ENCODE measurements at places on chromosomes 4 and X.

- DNase-seq, result no peak
Observed at GRCh38 chrX:33726281-33727160, 405.6 kb downstream of the FAM47A start.

DNA sequence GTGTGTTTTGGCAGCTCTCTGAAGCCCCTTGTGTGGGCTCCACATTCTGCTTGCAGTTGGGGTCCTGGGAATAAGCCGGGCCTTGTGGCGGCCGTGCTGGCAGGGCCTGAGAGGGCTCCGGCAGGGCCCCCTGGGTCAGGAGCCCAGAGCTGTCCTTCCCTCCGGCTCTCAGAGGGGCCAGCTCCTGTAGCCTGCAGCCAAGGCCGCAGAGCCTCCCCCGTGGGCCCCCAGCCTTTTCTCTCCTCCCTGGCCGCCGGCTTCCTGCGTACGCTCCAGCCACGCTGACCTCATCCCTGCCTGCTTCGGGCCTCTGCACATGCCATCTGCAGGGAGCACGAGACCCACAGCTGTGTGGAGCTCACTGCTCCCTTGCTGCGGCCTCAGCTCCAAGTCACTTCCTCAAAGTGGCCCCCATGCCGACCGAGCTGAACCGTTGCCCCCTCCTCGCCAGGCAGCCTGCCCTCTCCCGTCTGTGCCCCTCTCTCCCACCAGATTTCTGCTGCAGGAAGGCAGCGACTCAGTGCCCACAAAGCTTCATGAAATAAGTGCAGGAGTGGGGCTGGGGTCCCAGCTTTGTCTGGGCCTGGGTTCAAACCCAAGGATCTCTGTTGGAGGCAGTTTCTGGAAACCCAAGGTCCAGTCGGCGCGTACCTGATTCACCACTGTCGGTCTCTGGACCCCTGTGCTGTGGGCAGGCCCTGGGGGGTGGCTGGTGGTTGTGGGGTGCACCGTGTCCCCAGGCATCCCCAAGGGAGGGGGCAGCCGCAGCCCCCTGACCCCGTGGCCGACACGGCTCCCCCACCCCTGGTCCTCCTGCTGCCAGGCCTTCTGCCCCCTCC is 57.1 kb upstream of the NKX1-1 start:
- no peak for DNase-seq

DNA sequence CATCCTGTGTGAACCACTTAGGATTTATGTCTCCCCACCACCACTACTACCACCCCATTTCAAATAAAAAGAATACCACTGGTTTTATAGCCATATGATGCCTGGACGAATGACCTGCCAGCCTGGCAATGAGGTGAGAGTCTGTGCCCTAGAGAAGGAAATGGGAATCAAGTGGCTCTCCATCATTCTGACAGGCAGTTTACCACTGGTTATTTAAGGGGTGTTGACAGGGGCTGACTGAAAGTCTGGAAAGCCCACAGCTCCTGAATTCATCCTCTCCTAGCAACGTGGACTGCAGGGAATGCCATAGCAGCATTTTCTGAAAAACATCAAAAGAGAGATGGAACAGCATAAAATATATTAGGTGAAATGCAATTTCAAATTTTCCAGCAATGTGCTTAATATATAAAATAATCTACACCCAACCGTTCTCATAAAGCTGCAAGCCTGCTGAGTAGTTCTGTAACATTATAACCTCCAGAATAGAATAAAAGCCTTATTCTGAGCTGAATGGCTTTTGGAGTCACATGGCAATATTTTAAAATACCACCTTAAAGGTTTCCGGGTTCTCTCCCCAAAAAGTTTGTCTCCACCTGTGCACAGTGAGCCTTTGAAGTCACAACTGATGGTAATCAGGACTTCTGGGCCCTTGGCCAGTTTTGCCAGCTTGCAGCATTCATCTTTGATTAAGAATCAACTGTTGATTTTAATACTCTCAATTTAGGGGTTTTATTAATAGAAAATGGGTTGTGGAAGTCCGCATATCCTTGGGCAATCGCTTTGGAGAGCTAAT is 121.5 kb downstream of the DCTD start:
- DNase-seq, result no peak

- no peak for DNase-seq
Observed at GRCh38 chr4:87239194-87239593, 18.8 kb upstream of the KLHL8 start.

DNA sequence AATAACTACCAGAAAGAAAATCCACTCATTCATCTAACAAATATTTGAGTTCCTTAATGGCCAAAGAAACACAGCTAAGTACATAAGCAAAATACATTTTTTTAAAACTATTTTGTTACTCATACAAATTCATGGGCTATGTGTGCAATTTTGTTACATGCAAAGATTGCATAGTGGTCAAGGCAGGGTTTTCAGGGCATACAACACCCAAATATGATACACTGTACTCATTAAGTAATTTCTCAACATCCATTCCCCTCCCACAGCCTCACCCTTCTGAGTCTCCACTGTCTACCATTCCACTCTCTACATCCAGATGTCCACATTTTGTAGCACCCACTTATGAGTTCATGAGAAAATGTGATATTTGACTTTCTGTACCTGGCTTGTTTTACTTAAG is 58.2 kb downstream of the BRWD3 start:
- no peak for DNase-seq

- no peak for DNase-seq
Observed at GRCh38 chrX:100994352-100995281, 25.1 kb downstream of the ARL13A start.

- DNase-seq, result no peak
Observed at GRCh38 chr4:25861280-25861950, 1.4 kb downstream of the SEL1L3 start.

- DNase-seq, result no peak
Observed at GRCh38 chr4:67576538-67576937, 18.0 kb downstream of the STAP1 start.

GRCh38 chr4:7016512-7016911 is 26.7 kb upstream of the TADA2B start:
- DNase-seq, result no peak

- DNase-seq, result no peak
Observed at GRCh38 chr4:51884606-51885005, 41.7 kb downstream of the DCUN1D4 start.

DNA sequence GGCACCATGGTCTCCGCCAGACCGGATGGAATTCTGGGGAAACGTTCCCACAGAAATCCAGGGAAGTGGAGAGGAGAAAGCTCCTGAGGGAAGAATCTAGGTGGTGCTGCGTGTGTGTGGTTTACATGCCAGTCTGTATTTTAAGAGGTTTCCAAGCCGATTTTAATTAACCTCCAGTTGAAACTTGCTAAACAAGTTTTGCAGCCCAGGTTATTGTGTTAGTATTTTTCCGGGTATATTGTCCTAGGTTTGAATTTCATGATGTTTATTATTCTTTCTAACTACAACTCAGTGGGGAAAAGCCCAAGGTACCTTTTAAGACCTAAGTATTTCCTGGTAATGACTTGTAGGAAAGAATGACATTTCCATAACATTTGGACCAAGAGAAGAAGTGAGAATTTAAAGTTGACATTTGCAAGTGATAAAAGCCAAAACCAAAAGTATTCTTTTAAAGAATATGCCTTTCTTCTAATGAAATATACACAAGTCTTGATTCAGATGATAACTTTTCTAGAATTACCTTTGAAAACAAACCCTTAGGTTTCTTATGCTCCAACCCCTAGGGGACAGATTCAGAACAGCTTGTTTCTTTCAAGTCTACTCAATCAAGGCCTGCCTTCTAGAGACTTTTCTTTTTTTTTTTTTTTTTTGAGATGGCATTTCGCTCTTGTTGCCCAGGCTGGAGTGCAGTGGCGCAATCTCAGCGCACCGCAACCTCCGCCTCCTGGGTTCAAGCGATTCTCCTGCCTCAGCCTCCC is 14.6 kb downstream of the SAT1 start:
- no peak for DNase-seq

DNA sequence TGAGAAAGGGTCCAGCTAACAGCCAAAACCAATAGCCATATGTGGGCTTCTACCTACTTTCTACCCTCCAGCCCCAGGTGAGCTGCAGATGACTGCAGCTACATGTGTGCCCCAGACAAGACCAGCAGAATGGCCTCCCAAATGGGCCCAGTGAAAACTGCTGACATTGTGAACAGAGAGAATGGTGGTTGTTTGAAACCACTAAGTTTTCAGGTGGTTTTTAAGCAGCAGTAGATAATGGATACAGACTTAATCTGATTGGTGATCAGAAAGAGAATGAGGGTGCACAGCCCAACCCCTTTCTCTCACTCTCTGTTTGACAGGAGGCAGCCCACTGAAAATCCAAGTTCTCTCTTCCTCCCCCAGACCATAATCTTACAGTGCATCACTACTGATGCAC is 42.5 kb upstream of the BBS12 start:
- no peak for DNase-seq

GRCh38 chr4:165493359-165493758 is 114.6 kb downstream of the CPE start:
- no peak for DNase-seq

GRCh38 chr4:16082041-16082425 is 1.8 kb downstream of the PROM1 start:
- DNase-seq, result no peak

GRCh38 chr4:89276296-89276695 is 31.3 kb downstream of the GPRIN3 start:
- no peak for DNase-seq

- DNase-seq, result no peak
Observed at GRCh38 chrX:137423241-137423640, 142.7 kb upstream of the ZIC3 start.

DNA sequence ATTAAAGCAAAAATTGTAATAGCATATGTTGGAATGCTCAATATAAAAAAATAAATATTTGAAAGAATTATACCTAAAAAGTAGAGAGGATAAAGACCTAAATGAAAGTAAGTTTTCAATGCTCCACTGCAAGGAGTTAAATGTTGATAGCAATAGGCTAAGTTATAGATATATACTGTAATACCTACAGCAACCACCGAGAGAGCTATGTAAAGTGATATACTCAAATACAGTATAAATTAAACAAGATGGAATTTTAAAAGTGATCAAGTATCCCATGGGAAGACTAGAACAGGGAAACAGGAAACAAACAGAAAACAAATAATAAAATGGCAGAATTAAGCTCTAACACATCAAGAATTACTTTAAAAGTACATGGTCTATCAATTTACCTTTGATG is 73.9 kb downstream of the CASP3 start:
- no peak for DNase-seq

- DNase-seq, result no peak
Observed at GRCh38 chr4:2793586-2794485, 951 bp downstream of the SH3BP2 start.

- DNase-seq, result no peak
Observed at GRCh38 chr4:184794470-184794869, 31.3 kb downstream of the ACSL1 start.

GRCh38 chr4:170134821-170135220 is 45.1 kb upstream of the AADAT start:
- no peak for DNase-seq

DNA sequence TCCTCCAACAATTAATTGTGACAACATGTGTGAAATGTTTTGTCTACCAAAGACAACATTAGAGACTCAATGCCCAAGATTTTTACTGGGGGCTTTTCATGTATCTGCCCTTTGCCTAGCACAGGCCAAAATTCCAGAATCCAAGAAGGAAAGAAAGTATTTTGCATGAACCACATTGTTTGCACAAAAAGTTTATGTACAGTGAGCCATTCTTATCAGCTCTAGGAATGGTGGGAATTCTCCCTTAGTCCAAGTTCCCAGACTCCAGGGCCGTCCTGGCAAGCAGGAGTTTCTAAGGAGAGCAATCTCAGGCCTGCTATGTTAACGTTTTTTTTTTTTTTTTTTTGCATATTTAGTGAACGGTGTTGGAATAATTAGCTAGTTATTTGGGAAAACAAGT is 21.6 kb downstream of the GPRASP1 start:
- DNase-seq, result no peak

- DNase-seq, result no peak
Observed at GRCh38 chr4:165699055-165699454, 174.0 kb upstream of the TLL1 start.

- no peak for DNase-seq
Observed at GRCh38 chr4:164946810-164947209, 30.6 kb downstream of the TRIM61 start.

- no peak for DNase-seq
Observed at GRCh38 chrX:7215842-7216241, 67.9 kb upstream of the PUDP start.

- DNase-seq, result no peak
Observed at GRCh38 chr4:24765376-24765988, 29.9 kb upstream of the SOD3 start.

DNA sequence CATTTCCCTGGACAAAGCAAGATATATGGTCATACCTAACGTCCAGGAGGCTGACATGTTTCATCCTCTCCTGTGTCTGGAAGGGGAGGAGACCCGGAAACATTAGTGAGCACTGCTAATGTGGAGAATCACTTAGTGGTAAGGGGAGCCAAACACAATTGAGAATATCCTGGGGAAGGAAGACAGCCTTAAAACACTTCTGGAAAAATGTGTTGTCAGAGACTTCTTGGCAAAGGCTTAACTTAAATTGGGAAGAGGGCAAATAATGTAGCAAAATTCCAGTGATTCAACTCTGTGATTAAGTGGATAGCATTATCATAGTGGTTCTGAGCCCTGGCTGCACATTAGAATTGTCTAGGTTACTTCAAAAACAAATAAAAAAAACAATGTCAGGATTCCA is 39.5 kb downstream of the SPARCL1 start:
- DNase-seq, result no peak

GRCh38 chr4:111362941-111363361 is 740.1 kb upstream of the PITX2 start:
- DNase-seq, result no peak
